ENCODE measurements at places on chromosomes 2 and 18.
A peak's percentile ranks its signal among the peaks of the same experiment; 100 is the strongest.

GRCh38 chr2:72719416-72719815 lies 106.4 kb downstream of the EXOC6B start:
- no peak for DNase-seq

GRCh38 chr2:200451511-200451910 lies 58.4 kb downstream of the KCTD18 start:
- no peak for DNase-seq

GRCh38 chr2:191041418-191042161 lies 27.6 kb upstream of the STAT1 start:
- DNase-seq: no peak

- no peak for DNase-seq
Measured at GRCh38 chr18:21457179-21457535, 143.3 kb downstream of the ESCO1 start.

GRCh38 chr18:74604774-74605173 lies 7.1 kb downstream of the ZNF407 start:
- DNase-seq: no peak

- no peak for DNase-seq
Measured at GRCh38 chr2:100234141-100234540, 88.2 kb downstream of the LONRF2 start.

- peak; percentile 19 for DNase-seq
Measured at GRCh38 chr2:212960336-212960735, 191.1 kb downstream of the IKZF2 start.

GRCh38 chr2:192978395-192978794 lies 783.7 kb upstream of the TMEFF2 start:
- DNase-seq: no peak

- no peak for DNase-seq
Measured at GRCh38 chr18:27004056-27004829, 138.7 kb upstream of the AQP4 start.

DNA sequence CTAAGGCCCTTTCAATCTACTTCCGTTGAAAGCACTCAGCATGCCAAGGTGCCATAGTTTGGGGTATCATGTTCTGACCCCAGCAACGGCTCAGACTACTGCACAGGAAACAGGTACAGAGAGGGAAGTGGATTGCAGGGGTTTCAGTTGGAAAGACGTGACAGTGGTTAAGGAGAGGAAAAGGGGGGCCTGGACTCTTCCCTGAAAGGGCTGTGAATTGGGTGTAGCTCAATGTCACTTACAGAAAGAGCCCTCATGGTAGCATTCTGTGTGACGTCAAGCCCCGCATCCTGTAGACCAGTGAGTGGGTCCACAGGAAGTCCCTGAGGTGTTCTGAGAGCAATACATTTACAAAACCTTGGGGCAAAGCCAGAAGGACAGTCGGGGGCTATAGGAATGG lies 121.5 kb upstream of the GYPC start:
- DNase-seq: no peak

- DNase-seq: no peak
Measured at GRCh38 chr2:214730800-214731407, 78.6 kb downstream of the BARD1 start.

DNA sequence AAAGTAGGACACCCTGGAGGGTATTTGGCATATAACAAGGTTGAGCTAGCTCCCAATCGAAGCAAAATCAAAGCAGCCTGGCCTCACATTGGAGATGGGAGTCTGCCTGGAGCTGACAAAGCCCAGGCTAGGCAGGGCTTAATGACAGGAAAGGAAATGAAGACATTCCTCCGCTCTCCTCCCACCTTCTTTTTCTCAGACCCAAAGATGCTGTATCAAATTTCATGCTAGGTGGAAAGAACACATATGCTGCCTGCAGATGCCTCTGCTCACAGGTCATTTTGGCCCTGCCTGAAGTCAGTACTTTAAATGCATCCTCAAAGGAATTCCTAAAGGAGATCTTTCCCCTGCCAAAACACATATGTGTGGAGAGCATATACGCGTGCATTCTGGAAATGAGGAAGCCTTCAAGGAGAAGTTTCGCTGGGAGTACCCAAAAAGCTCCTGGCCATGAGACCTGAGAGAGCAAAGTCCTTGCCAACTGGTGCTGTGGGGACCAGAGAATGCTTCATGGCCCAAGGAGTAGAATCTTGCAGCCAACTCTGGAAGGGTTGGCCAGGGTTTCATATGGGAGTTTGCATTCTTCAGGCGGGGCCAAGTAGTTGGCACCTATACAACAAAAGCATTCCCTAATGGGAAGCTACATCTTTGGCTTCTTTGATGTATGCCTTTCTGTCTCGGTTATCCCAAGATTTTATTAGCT lies 88.0 kb downstream of the AQP4 start:
- no peak for DNase-seq

GRCh38 chr2:54470266-54470938 lies 14.3 kb downstream of the SPTBN1 start:
- DNase-seq: no peak

DNA sequence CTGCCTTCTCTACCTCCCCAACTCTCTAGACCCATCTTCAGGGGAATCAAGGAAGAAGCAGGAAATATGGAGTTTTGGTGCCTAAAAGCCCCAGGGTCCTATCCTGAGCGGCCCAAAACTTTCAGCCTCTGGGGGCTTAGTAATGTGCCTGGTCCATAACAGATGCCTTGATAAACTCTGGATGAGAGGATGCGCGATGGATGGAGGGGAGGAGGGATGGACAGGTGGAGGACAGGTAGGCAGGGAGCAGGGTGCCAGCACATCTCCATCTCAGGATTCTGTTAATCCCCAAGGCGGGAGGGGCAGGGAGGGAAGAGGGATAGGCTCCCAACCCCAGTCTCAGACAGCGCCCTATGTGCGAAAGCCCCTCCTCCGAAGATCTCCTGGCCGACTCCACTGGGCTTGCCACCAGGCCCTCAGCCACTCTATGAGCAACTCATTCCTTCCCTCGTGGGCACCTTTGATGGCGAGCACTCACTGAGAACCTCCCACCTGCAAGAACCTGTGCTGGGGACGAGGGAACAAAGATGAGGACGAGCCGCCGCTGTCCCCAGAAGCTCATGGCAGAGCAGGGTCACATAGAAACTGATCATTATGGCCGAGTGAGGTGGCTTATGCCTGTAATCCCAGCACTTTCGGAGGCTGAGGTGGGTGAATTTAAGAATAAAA lies 23.1 kb downstream of the HS1BP3 start:
- DNase-seq: no peak

GRCh38 chr2:104777721-104778120 lies 76.2 kb upstream of the POU3F3 start:
- DNase-seq: no peak

DNA sequence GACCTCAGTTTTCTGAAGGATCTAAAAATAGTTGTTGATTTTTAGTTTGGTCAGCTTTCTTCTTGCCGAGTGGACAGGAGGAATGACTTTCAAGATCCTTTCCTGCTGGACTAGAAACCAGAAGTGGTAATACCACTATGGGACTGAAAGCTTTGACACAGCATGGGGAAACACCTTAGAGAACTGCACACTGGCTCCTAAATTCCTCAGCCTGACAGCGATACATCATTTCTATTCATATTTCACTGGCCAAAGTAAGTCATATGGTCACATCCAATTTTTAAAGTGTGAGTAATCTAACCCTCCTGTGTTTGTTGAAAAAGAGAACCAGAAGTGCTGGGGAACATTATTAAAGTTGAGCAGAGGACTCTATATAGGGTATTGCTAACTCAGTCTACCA lies 244.7 kb upstream of the MMADHC start:
- DNase-seq: no peak

DNA sequence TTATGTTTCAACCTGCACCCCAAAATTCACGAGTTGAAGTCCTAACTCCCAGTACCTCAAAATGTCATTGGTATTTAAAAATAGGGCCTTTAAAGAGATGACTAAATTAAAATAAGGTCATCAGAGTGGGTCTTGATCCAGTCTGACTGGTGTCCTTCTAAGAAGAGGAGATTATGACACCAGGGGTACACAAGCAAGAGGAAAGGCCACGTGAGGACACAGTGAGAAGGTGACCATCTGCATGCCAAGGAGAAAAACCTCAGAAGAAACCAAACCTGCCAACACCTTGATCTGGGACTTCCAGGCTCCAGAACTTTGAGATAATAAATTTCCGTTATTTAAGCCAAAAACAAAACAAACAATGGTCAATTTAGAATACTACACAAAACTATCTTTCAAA lies 22.6 kb downstream of the ROCK2 start:
- no peak for DNase-seq

DNA sequence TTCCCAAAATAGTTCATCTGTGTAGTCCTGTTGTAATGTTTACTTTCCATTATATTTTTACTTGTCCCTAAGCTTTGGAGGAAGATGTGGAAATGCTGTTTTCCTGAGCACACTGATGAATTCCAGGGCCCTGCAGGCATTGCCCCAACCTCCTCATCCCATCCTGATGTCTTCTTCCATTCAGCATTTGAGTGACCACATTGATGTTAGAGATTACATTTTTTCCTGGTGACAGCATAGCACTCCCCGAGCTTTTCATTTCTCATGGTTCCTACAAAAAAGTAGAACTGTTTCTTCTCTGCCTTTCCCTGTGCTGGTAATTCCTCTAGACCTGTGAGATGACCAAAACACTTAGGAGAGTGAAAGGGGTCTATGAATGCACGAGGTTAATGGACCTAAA lies 4.8 kb downstream of the IL36A start:
- DNase-seq: no peak

DNA sequence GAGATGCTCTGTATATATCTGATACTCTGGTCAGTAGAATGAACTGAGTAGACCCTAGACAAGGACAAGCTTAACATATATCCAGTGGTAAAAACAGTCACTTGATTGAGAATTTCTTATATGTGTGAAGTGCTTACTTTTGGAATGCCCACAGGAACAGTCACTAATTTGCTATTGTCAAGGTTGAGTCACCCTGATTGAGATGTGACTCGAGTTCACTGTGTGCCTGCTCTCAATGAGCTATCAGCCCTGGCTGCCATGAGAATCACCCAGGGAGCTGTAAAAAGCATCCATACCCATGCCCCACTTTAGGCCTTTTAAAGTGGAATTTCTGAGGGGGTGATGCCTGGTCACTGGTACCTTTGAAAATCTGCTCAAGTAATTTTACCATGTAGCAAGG lies 283.7 kb downstream of the SUCLG1 start:
- DNase-seq: no peak

GRCh38 chr18:7438646-7439045 lies 128.5 kb upstream of the PTPRM start:
- no peak for DNase-seq

- DNase-seq: no peak
Measured at GRCh38 chr2:160478660-160479059, 14.9 kb downstream of the RBMS1 start.

DNA sequence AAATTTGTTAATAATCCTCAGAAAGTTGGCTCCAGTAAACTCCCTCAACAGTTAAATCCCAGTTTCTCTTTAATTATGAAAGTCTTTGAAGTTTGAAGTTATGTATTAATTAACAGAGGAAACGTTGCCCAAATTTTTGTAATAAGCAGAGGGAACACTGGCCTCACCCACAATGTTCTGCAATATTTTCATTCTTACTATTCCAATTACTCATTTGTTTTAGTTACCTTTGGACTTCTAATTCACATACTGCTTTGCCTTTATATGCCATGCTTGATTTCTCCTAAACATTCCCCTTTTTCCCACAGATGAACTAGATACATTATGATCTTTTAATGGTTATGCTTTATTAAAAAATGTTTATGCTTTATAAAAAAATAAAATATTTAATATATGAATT lies 61.3 kb downstream of the RELCH start:
- DNase-seq: no peak

- DNase-seq: no peak
Measured at GRCh38 chr2:120940319-120940696, 204.6 kb downstream of the GLI2 start.

- DNase-seq: no peak
Measured at GRCh38 chr2:217749008-217749407, 253.8 kb downstream of the TNS1 start.

- DNase-seq: no peak
Measured at GRCh38 chr2:38991899-38992298, 102.2 kb downstream of the ARHGEF33 start.

GRCh38 chr2:5315512-5315911 lies 376.7 kb upstream of the SOX11 start:
- DNase-seq: no peak

- DNase-seq: no peak
Measured at GRCh38 chr2:4269885-4270284, 566.5 kb downstream of the DCDC2C start.

DNA sequence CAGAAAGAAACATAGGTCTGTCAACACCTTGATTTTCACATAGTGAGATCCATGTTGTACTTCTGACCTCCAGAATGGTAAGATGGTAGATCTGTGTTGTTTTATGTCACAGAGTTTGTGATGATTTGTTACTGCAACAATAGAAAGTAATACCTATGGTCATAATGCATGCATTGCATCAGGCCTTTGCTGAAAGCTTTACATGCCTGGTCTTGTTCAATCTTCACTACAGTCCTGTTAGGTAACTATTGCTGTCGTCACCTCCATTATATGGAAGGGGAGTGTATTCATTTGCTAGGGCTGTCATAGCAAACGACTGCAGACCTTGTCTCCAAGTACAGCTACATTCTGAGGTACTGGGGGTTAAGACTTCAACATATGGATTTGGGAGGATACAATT lies 243.5 kb downstream of the ANAPC1 start:
- no peak for DNase-seq

GRCh38 chr2:95670686-95671085 lies 78.9 kb downstream of the TRIM43 start:
- no peak for DNase-seq
